ENCODE measurements at places on chromosomes 13 and 19. TPM values are rescaled to one million over a fixed set of nuclear protein-coding genes. Genes with fewer than 3 reads are reported as not detected.

GRCh38 chr19:48302600-48302959 lies 22.8 kb upstream of the EMP3 start:
- H3K4me3 ChIP-seq, result no peak overlapping the region
- no peaks in the 10 kb centered on the region for H3K36me3 ChIP-seq
- no peak overlapping the region for H3K27ac ChIP-seq
- H3K27me3 ChIP-seq, result peaks cover 36% of the 10 kb centered on the region

DNA sequence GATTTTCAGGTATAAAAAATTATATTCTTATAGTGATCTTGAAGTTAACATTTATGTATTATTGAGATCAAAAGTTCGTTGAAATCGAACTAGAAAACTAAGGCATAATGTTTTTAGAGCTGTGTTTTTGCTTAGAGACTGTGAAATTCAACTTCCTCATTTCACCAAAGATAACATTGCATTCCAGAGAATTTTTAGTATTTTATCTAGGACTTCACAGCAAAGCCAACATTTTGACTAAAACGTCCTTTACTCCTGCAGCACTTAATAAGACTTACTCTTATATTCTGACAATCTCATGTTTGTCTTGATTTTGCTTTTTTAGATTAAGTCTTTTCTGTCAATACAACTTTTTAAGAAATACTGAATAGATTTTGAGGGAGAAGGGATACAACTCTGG lies 4.7 kb downstream of the KCTD4 start:
- no peak overlapping the region for H3K4me3 ChIP-seq
- H3K36me3 ChIP-seq, result no peaks in the 10 kb centered on the region
- peaks cover 8% of the 10 kb centered on the region for H3K4me1 ChIP-seq
- no peak for DNase-seq
- H3K27ac ChIP-seq, result no peak overlapping the region
- H3K27me3 ChIP-seq, result no peaks in the 10 kb centered on the region

GRCh38 chr19:41821003-41821735 lies 23.3 kb downstream of the LYPD4 start:
- peak; percentile 84 for DNase-seq
- H3K36me3 ChIP-seq, result no peaks in the 10 kb centered on the region
- no peaks in the 10 kb centered on the region for H3K4me1 ChIP-seq

- no peak for DNase-seq
- H3K36me3 ChIP-seq, result peaks cover 3% of the 10 kb centered on the region
- H3K4me3 ChIP-seq, result no peak overlapping the region
Observed at GRCh38 chr19:39172700-39173501, 23.9 kb upstream of the NCCRP1 start.

Gene KLK12
- total RNA-seq, result not detected

GRCh38 chr19:20471431-20471830 lies 94.2 kb downstream of the ZNF737 start:
- DNase-seq, result no peak
- no peaks in the 10 kb centered on the region for H3K4me1 ChIP-seq
- H3K4me3 ChIP-seq, result no peak overlapping the region

DNA sequence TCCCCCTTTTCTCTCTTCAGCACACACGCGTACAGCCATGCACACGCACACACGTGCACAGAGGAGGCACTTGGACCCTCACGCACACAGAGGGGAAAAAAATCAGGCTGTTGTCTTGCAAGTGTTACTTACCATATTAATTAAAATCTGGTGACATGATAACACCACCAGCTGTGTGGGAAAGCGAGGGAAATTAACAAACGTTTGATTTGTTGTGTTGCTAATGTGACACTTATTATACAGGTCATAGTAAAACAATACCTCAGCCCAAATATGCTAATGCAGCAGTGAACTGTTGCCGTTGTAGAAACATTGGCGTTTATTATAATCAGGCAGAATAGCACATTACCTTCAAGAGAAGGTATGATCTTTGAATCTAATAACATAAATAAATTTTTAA lies 211.7 kb downstream of the TEX29 start:
- H3K4me3 ChIP-seq, result no peak overlapping the region
- H3K27me3 ChIP-seq, result peaks cover 62% of the 10 kb centered on the region
- no peak for DNase-seq
- H3K4me1 ChIP-seq, result no peaks in the 10 kb centered on the region
- no peak overlapping the region for H3K27ac ChIP-seq

DNA sequence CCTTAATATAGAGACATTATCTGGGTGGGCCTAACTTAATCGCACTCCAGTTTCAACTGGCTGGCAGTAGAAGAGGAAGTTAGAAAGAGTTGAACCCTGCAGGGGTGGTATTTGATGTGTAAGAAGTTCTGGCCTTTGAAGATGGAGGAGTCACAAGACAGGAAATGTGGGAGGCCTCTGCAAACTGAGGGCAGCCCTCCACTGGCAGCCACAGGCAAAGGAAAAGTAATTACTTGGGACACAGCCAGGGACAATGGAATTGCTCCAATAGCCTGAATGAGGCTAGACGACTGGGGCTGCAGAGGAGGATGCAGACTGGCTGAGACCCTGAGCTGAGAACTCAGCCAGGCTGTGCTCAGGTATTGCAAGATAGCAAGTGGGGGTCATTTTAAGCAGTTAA lies 703.3 kb upstream of the ARGLU1 start:
- H3K4me3 ChIP-seq, result no peak overlapping the region
- peak; percentile 72 for DNase-seq
- no peaks in the 10 kb centered on the region for H3K4me1 ChIP-seq
- no peak overlapping the region for H3K27ac ChIP-seq

DNA sequence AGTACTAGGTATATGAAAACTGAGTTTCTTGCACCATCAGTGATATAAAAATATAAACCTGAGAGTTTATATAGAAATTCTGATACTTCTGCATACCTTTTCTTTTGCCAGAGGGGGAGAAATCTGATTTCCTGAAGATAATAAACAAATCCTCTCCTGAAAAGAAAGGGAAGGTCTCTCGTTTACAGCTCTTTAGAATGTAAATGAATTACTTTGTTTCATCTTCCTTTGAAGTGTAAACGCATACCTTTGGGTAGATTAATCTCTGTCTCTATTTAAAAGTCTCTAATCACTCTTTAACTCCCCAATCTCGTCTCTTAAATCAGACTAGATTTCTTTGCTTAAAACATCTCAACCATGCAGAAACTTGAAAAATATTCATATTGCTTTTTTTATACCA lies 1092.9 kb downstream of the SLITRK5 start:
- peaks cover 6% of the 10 kb centered on the region for H3K4me1 ChIP-seq
- H3K36me3 ChIP-seq, result no peaks in the 10 kb centered on the region
- no peak overlapping the region for H3K27ac ChIP-seq
- H3K27me3 ChIP-seq, result no peaks in the 10 kb centered on the region
- no peak overlapping the region for H3K4me3 ChIP-seq

- DNase-seq, result no peak
- peaks cover 8% of the 10 kb centered on the region for H3K4me1 ChIP-seq
- no peak overlapping the region for H3K4me3 ChIP-seq
- H3K36me3 ChIP-seq, result no peaks in the 10 kb centered on the region
Observed at GRCh38 chr13:74005320-74006157, 128.7 kb downstream of the KLF12 start.

GRCh38 chr19:19059018-19059836 lies 4.6 kb upstream of the SLC25A42 start:
- DNase-seq, result no peak
- no peaks in the 10 kb centered on the region for H3K4me1 ChIP-seq
- H3K27ac ChIP-seq, result no peak overlapping the region
- no peaks in the 10 kb centered on the region for H3K27me3 ChIP-seq
- no peak overlapping the region for H3K4me3 ChIP-seq

Gene SULT2A1
- total RNA-seq, result 0.18 TPM

- H3K27me3 ChIP-seq, result no peaks in the 10 kb centered on the region
- H3K27ac ChIP-seq, result no peak overlapping the region
- peak; percentile 58 for DNase-seq
- H3K4me1 ChIP-seq, result peaks cover 13% of the 10 kb centered on the region
- peak overlapping the region; percentile 35 for H3K4me3 ChIP-seq
Observed at GRCh38 chr13:69199664-69200063, 908.0 kb upstream of the ATXN8OS start.

DNA sequence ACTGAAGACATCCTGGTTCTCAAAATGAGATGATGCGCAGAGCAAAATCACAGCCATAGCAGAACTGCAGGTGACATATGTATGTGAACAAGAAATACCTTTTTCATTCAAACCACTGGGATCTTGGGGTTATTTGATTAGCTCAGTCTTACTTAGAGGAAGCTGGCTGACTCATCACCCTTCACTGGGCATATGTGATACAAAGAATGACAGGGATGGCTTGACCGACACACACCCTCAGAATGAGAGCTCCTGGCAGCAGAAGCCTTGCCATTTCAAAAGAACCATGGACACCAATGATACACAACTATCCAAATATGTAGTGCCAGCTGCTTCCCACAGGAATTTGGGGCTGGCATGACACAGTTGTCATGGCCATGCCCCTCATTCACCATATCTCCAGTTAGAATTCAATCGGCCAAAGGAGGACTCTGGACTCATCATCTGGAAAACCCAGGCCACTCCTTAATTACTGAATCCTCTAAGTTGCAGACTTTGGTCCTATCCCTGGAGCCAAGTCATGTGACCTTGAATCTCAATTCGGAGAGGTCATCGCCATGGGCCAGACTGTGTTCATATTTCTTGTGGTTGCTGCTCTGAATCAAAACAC lies 115.8 kb downstream of the KATNAL1 start:
- H3K27me3 ChIP-seq, result no peaks in the 10 kb centered on the region
- H3K4me3 ChIP-seq, result no peak overlapping the region
- peaks cover 14% of the 10 kb centered on the region for H3K4me1 ChIP-seq
- no peaks in the 10 kb centered on the region for H3K36me3 ChIP-seq
- no peak overlapping the region for H3K27ac ChIP-seq
- DNase-seq, result no peak

Gene IL11
- total RNA-seq, result 1.7 TPM

GRCh38 chr13:78686461-78686860 lies 27.5 kb upstream of the OBI1 start:
- no peak overlapping the region for H3K27ac ChIP-seq
- H3K4me3 ChIP-seq, result no peak overlapping the region
- H3K4me1 ChIP-seq, result no peaks in the 10 kb centered on the region
- no peaks in the 10 kb centered on the region for H3K36me3 ChIP-seq

Gene ZNF90
- total RNA-seq, result 113 TPM

- no peaks in the 10 kb centered on the region for H3K36me3 ChIP-seq
- H3K4me1 ChIP-seq, result no peaks in the 10 kb centered on the region
- H3K27ac ChIP-seq, result no peak overlapping the region
- H3K27me3 ChIP-seq, result peaks cover 70% of the 10 kb centered on the region
Observed at GRCh38 chr13:46388308-46388707, 1.3 kb upstream of the RUBCNL start.

Gene ZNF222
- 8.9 TPM for total RNA-seq

GRCh38 chr19:1612114-1613086 lies 7.1 kb upstream of the UQCR11 start:
- H3K27ac ChIP-seq, result no peak overlapping the region
- no peaks in the 10 kb centered on the region for H3K27me3 ChIP-seq
- H3K4me1 ChIP-seq, result no peaks in the 10 kb centered on the region
- no peak overlapping the region for H3K4me3 ChIP-seq

Gene UPK1A
- 0.37 TPM for total RNA-seq
